ENCODE measurements at places on chromosomes 7 and 10.

DNA sequence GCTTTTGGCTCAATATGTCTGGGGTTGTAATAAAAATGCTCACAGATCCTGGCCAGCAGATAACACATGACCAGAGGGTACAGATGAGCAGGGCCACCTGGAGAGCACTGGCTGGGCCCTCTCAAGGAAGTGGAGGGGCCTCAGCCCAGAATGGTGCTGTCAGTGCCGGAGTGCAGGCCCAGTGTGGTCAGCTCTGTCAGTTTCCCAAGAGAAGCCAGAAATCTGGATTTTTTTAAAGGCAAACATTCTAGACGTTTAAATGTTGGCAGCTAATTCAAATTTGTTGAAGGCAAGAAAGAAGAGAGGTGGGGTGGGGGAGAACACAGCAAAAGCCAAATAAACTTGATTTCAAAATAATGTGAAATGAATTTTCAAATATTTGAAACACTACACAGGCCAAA, 2.0 kb downstream of the C10orf105 start:
- no peak for DNase-seq

- no peak for DNase-seq
Measured at GRCh38 chr10:106917452-106918055, 247.0 kb downstream of the SORCS1 start.

DNA sequence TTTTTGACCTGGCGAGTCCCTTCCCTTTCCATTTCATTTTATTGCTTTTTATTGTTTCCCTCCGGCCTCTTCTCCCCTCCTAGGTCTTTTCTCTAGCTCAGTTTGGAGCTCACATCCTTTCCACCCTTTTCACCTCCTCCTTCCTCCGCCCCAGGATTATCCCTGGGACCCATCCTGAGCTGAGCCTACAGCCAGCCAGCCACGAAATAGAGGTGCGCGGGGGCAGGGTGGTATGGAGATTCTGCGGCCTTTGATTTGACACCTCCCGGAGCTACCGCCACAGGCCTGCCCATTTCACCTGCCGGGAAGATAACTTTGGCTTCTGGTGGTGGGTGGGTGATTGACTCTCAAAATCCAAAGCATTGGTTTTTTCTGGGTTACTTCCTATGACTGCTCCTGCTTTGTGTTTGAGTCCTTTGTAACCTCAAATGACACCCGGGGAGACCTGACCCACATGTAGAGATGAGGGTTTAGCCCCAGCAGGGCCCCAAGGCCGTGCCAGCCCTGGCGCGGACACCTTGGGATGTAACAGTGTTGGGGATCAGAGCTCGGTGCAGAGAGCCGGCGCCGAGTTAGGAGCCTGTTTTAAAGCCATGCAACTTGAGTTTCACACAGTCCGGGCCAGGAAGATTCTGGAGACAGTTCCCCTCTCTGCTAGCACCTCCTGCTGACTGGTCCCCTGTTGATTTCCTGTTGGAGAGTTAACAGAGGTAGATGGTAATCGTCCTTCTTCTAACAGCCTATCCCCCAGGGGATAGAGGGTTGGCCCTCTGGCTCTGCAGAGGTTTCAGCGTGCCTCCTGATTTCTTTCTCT, 1.5 kb downstream of the DUSP5 start:
- no peak for DNase-seq

- DNase-seq = no peak
Measured at GRCh38 chr7:102415685-102416225, 17.6 kb upstream of the ORAI2 start.

DNA sequence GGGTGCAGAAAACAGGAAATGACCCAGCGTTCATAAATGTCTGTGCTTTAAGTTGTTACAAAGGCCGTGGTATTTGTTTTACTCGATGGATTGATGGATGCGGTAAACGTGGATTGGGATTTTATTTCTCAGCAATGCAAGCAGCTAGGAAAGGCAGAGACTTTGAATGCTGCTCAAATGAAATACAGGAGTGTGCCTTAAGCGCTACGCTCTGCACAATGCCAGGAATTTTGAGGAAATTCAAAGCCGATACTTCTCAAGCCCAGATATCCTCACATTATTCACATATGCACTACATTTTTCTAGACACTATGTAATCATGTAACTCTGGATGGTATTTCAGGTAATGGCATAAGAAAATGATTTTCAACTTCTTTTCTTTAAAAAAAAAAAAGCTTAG, 514.3 kb upstream of the ADARB2 start:
- DNase-seq = no peak

GRCh38 chr10:75228834-75229233, 6.9 kb downstream of the COMTD1 start:
- DNase-seq = no peak

GRCh38 chr7:132001146-132001545, 444.7 kb upstream of the PODXL start:
- no peak for DNase-seq

GRCh38 chr10:61612009-61612408, 50.7 kb upstream of the CABCOCO1 start:
- DNase-seq = no peak

GRCh38 chr7:142999793-143000192, 27.1 kb downstream of the OR9A2 start:
- DNase-seq = no peak

- no peak for DNase-seq
Measured at GRCh38 chr7:129877146-129877792, 75.5 kb downstream of the UBE2H start.

DNA sequence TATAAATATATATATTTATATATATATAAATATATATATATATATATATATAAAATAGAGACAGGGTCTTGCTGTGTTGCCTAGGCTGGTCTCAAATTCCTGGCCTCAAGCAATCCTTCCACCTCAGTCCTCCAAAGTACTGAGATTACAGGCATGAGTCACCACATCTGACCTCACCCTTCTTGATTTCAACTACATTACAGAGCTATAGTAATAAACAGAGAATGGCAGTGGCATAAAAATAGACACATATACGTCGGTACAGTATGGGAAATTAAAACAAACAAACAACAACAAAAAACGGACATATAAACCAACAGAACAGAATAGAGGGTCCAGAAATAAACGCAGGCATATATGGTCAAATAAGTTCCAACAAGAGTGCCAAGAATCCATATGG, 77.6 kb upstream of the PPP1R3A start:
- no peak for DNase-seq

DNA sequence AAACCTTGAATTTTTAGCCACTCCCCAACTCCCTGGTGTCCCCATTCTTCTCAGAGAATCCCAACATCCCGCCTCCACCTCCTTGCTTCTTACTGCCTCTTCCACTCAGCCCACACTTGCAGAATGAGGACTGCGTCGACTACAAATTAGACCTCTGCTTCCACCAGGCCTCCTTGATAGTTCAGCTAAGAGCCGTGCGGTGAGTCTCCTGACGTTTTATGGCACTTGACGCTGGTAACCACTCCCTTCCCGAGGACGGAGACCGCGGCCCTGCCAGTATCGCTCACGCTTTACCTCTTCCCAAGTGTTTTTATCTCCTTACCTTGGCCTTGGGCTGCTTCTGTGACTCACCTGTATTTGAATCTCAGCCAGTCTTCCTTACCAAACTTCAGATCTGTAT, 31.1 kb downstream of the RBM17 start:
- DNase-seq = no peak

DNA sequence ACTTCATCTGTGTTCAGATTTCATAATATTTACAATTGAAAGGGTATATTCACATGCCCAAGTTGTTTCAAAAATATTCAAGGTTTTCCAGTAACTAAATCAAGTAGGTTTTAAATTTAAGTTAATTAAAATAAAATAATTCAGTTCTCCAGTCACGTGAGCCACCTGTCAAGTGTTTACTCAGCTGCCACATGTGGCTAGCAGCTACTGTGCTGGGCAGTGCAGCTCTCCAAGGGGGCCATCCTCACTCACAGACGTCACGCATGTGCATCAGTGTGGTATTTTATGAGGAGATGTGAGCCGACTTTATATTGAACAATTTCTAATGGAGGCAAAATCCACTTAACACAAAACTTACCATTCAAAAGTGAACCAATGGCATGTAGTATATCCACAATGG, 69.7 kb upstream of the CAMK2B start:
- peak; percentile 93 for DNase-seq

- no peak for DNase-seq
Measured at GRCh38 chr7:39539816-39540215, 26.4 kb upstream of the YAE1 start.

- DNase-seq = no peak
Measured at GRCh38 chr7:158324397-158325360, 262.9 kb downstream of the PTPRN2 start.

DNA sequence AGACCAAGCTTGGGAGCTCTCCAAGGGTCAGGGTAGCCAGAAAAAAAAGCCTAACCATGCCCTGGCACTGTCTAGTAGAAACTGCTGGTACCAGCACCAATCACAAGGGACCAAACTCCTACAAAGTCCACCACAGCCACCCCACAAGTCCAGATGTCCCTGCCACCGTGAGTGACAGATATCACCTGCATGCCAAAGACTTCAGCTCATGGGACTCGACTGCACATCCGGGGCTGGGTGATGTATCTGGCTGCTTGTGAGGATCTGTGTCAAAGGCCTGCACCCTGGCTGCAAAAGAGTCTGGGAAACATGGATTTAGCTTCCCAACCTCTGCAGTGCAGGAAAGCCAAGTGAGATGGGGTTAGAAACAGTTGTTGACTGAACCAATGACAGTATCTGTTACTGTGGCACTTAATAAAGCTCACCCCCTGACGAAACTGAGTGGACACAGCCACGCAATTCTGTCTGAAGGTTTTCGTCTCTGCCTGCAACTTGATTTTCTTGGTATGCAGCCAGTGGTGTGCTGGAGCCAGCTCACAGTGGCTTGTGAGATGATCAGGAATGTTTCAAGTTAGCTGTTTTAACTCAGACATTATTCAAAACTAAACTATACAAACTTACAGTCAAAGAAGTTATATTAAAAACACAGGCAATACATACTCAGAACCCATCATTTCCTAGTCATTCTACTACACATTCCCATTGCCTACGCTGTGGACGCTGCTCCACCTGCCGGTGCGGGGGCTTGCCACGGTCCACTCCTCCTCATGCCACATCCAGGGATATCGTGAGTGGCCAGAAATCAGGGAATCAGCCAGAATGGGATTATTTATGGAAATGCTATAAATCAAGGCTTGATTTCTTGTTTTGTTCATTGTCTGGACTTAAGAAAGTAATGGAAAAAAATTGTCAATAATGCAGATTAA, 9.2 kb downstream of the ZNF488 start:
- DNase-seq = no peak

GRCh38 chr10:9024210-9024609, 969.7 kb downstream of the GATA3 start:
- DNase-seq = no peak

- no peak for DNase-seq
Measured at GRCh38 chr7:45455662-45456061, 118.5 kb upstream of the ADCY1 start.

GRCh38 chr7:138625084-138625848, 75.9 kb downstream of the SVOPL start:
- no peak for DNase-seq

DNA sequence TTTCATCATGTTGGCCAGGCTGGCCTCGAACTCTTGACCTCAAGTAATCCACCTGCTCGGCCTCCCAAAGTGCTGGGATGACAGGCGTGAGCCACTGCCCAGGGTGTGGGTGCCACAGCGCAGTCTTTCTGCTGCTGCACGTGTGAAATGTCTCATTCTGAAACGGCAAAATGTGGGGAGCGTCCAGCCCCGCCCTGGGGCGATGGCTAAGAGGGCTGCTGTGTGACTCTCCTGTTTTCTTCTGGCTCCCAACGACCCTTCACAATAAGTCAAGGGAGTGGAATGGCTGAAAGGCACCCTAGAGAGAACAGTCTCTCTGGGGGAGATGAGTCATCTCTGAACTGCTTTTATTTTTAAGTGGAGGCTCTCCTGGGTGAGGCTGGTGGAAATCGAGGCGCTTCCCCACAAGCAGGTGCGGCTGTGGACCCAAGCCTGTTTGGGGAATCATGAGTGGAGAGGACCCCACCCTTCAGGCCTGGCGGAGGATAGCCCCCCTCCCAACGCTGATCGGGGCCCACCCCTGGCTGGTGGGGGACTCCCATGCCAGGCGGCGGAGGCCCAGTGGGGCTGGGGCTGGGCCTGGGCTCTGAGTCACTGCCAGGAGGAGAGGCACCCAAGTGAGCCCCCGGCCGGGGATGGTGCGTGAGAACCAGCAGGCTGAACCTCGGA, 18.0 kb downstream of the ADAP1 start:
- no peak for DNase-seq

- DNase-seq = no peak
Measured at GRCh38 chr10:73937333-73938043, 26.6 kb downstream of the PLAU start.

DNA sequence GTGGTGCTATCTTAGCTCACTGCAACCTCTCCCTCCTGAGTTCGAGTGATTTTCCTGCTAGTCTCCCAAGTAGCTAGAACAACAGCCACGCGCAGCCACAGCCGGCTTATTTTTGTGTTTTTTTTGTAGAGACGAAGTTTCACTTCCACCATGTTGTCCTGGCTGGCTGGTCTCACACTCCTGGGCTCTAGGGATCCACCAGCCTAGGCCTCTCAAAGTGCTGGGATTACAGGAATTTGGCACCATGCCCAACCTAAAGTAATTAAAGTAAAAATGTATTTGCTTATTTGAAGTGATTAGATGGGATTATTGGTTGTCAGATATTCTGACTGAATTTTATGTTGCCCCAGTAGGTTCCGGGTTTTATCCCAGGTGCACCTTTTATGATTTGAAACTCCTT, 22.7 kb downstream of the LUC7L2 start:
- DNase-seq = no peak

DNA sequence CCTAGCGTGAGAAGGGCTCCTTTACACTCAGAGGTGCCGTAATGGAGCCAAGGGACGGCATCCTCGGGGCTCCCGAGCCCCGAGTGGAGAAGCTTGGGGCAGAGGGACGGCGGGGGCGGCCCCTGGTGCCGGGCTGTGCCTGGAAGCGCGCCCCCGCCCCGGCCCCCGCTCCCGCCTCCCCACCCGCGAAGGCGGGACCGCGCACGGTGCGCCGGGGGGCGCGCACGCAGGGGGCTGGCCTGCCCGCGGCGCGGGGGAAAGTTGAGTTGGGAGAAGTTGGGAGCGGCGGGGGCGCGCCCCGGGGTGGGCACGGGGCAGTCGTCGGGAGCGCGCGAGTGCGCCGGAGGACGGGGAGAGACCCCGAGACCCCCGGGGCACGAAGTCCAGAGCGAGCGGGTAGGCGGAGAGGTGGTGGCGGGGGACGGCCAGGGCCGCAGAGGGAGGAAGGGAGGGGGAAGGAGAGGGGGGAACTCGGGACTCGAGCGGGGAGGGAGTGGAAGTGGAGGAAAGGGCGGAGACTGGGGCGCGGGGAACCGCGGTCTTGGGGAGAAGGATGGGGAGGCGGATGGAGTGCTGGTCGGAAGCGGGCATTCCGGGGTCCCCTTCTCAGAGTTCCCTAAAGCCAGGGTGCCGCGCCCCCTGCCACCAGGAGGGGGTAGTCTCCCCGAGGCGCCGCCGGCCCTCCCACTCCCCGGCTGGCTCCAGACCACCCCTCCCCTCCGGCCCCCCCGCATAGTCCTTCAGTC, at the start of gene SLC4A2:
TSS of gene SLC4A2 (plus strand) at position 223 of the 746 bp plus-strand sequence. CDS start 2,399 bp downstream, outside the sequence.
- DNase-seq = peak; percentile 61

- DNase-seq = no peak
Measured at GRCh38 chr7:108908456-108908855, 338.8 kb downstream of the DNAJB9 start.

GRCh38 chr10:125157505-125157904, 2.9 kb downstream of the CTBP2 start:
- DNase-seq = no peak
